Upper lobe of left lung (tissue), 6 donors: ENCODE measurements at places on chromosomes 11 and 22.

- no peaks in the 10 kb centered on the region for H3K27me3 ChIP-seq
- H3K27ac ChIP-seq, result no peak overlapping the region
- no peak overlapping the region for H3K4me3 ChIP-seq
- no peaks in the 10 kb centered on the region for H3K4me1 ChIP-seq
Observed at GRCh38 chr11:15839061-15839460, 517.3 kb downstream of the SOX6 start.

DNA sequence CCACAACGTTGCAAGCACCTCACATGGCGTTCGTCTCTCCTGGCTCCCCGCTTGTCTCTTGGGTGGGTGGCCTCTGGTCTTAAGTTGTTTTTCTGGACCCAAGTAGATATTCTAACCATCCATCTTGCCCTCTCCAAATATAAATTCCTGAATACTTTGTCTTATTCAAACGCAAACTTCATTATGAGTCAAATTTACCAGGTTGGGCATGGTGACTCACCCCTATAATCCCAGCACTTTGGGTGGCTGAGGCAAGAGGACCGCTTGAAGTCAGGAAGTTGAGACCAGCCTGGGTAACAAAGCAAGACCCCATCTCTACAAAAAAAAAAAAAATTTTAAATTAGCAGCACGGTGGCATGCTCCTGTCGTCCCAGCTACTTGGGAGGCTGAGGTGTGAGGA lies 5.1 kb upstream of the IGSF9B start:
- DNase-seq, result no peak
- H3K27me3 ChIP-seq, result no peaks in the 10 kb centered on the region
- H3K4me3 ChIP-seq, result no peak overlapping the region
- H3K27ac ChIP-seq, result no peak overlapping the region

- H3K4me3 ChIP-seq, result no peak overlapping the region
- DNase-seq, result no peak
- H3K27me3 ChIP-seq, result no peaks in the 10 kb centered on the region
- H3K4me1 ChIP-seq, result no peaks in the 10 kb centered on the region
- no peak overlapping the region for H3K27ac ChIP-seq
Observed at GRCh38 chr22:43393844-43394474, 17.9 kb upstream of the MPPED1 start.

DNA sequence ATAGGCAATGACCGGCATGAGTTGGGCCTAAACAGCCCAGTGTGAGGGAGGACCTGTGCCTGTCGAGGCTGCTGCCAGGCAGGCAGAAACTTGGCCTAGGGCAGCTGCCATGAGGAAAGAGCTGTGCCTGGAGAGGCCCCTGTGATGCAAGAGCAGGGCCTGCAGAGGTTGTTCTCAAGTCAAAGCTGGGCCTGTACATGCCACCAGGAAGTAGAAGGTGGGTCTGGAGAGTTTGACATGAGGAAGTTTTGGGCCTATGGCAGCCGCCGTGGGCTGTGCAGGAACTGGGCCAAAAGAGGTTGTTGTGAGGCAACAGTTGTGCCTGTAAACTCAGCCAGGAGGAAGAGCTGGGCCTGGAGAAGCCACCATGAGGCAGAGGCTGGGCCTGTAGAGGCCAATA lies 43.2 kb downstream of the OR4C45 start:
- H3K4me3 ChIP-seq, result no peak overlapping the region
- no peaks in the 10 kb centered on the region for H3K36me3 ChIP-seq
- no peaks in the 10 kb centered on the region for H3K4me1 ChIP-seq
- no peaks in the 10 kb centered on the region for H3K27me3 ChIP-seq

DNA sequence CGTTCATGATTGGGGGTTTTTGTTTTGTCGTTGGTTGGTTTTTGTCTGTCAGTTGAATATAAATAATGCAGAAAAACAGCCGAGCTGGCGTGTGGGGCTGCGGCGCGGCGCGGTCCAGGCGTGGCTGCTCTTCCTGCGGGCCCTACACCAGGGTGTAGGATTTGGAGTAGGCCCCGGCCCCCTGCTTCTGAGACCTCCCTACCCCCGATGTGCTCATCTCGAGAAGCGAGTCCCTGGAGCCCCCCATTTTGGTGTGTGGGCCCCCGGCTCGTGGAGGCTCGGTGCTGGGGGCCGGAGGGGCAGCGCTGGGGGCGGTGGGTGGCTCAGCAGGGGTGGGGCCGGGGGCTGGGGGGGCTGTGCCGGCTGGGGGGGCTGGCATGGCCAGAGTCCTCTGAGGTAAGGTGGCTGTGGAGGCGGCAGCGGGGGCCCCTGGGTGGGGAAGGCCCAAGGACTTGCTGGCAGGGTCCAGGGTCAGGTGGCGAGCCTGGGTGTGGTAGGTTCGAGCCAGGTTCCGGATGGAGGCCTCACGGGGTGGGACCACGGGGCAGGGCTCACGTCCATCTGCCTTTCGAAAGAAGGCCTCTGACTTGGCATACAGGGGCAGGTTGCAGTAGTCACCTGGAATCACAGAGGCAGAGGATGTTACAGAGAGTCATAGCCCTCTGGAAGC lies 100.7 kb downstream of the CEP164 start:
- no peak overlapping the region for H3K4me3 ChIP-seq
- H3K27ac ChIP-seq, result no peak overlapping the region
- H3K27me3 ChIP-seq, result no peaks in the 10 kb centered on the region
- no peak for DNase-seq
- no peaks in the 10 kb centered on the region for H3K4me1 ChIP-seq

- H3K4me1 ChIP-seq, result peaks cover 19% of the 10 kb centered on the region
- DNase-seq, result no peak
- H3K4me3 ChIP-seq, result no peak overlapping the region
- no peaks in the 10 kb centered on the region for H3K36me3 ChIP-seq
- H3K27me3 ChIP-seq, result no peaks in the 10 kb centered on the region
Observed at GRCh38 chr11:86547727-86548126, 124.7 kb downstream of the ME3 start.

- H3K4me3 ChIP-seq, result no peak overlapping the region
- H3K27ac ChIP-seq, result no peak overlapping the region
- H3K4me1 ChIP-seq, result no peaks in the 10 kb centered on the region
- no peaks in the 10 kb centered on the region for H3K27me3 ChIP-seq
- H3K36me3 ChIP-seq, result no peaks in the 10 kb centered on the region
Observed at GRCh38 chr11:76415073-76415472, 29.7 kb upstream of the EMSY start.

DNA sequence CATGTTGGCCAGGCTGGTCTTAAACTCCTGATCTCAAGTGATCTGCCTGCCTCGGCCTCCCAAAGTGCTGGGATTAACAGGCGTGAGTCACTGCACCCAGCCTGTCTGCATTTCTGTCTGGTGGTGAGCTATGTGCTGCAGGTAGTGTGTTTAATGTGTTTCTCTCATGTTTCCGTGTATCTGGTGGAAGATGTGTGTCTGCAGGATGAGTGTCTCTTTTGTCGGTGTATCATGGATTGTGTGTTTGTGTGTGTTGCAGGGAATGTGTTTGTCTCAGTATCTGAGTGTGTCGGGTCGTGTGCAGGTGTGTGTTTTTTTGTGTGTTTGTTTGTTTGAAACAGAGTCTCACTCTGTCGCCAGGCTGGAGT lies 16.1 kb downstream of the SCARF2 start:
- no peak for DNase-seq
- H3K4me3 ChIP-seq, result no peak overlapping the region
- H3K27me3 ChIP-seq, result peaks cover 9% of the 10 kb centered on the region
- H3K27ac ChIP-seq, result no peak overlapping the region
- H3K4me1 ChIP-seq, result peaks cover 11% of the 10 kb centered on the region

DNA sequence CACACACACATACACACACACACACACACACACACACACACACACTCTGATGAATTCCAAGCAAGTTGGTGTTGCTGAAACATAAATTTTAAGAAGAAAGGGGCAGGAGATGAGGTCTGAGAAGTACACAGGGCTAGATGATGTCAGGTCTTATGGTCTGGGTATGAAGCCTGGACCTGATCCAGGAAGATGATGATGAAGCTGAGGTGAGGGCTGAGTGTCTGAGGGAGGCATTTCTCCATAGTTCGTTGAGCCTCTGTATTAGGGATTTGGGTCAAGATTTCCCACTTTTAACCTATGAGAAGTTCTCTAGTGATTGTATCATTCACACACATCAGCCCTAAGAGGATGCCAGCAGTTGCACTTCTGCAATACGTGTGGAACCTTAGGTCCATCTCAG lies 32.6 kb downstream of the KREMEN1 start:
- H3K27ac ChIP-seq, result no peak overlapping the region
- H3K27me3 ChIP-seq, result no peaks in the 10 kb centered on the region
- DNase-seq, result no peak
- H3K36me3 ChIP-seq, result no peaks in the 10 kb centered on the region
